ENCODE measurements at places on chromosomes 16 and 17.
A peak's percentile ranks its signal among the peaks of the same experiment; 100 is the strongest.

GRCh38 chr17:81685108-81685507, 1.3 kb downstream of the HGS start:
- DNase-seq, result peak; percentile 42

DNA sequence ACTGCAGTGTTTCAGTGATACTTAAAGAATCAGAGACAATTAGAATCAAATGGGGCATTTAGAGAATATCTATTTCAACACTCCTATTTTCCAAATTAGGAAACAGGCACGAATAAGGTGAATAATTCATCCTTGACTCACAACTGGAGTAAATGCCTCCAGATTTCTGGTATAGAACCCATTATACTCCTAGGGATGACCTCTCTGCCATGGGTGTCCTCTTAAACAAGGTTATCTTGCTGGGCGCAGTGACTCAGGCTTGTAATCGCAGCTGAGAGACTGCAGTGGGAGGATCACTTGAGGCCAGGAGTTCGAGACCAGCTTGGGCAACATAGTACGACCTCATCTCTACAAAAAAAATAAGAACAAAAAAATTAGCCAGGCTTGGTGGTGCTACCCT, 139.8 kb upstream of the ELAC2 start:
- DNase-seq, result no peak

GRCh38 chr17:81346908-81347349, 48.3 kb upstream of the BAHCC1 start:
- no peak for DNase-seq

GRCh38 chr17:9057310-9057709, 36.0 kb downstream of the NTN1 start:
- no peak for DNase-seq

DNA sequence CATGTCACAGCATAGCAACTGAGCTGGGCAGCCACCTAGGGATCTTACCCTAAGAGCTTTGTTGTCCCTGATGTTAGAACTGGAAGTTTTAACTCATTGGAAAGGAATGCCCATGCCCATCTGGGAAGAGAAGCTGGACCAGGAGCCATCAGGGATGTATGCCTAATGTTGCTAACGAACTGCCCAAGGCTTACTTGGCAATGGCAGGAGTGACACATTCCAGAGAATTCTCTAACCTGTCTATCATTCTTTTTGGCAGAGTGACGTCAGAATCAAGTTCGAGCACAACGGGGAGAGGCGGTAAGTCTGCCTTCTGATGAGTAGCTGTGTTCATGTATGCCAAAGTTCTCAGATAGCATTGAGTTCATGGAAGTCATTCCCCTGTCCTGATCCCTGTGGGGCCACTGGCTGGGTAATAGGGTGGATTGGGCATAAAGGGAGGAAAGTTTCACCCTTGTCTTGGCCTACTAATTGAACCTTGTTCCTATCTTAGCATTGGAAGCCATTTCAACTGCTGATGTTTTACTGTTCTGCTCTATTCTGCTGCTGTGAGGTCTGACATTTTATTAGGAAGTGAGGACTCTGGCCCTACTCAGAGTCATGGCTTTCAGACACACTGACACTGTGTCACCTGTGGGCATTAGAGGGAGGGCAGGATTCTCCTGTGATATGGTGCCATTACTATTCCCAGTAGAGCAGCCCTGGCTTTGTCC, 23.7 kb downstream of the MAP3K3 start:
- DNase-seq, result no peak

- no peak for DNase-seq
Measured at GRCh38 chr16:67598527-67598926, 36.2 kb downstream of the CTCF start.

GRCh38 chr16:89656435-89657121, 930 bp downstream of the CHMP1A start:
- no peak for DNase-seq

DNA sequence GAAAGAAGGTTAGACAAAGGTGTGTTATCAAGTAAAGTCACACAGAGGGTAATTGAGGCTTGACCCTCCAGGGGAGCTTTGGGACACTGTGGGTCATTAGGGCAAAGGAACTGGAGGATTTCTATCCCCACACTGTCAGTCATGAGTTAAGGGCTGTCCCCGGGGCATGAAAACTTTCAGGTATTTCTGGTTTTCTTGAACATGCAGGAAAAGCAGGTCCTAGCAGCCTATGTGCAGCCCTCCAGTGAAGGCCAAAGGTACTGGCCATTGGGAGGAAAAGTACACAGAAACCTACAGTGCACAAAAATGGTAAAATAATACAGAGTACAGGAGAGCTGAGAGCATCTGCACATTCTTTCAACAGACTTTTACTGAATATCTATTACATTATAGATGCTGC, 44.4 kb upstream of the SCNN1B start:
- no peak for DNase-seq
